ENCODE measurements at places on chromosomes 2 and 18. TPM values are rescaled to one million over a fixed set of nuclear protein-coding genes. Genes with fewer than 3 reads are reported as not detected.

The CASP10 gene
- total RNA-seq: 16.4 TPM

The EVA1A gene
- total RNA-seq: 1.3 TPM

The AQP12A gene
- total RNA-seq: not detected

The ANKRD62 gene
- not detected for total RNA-seq

The PARD6G gene
- total RNA-seq: 2.3 TPM

The LDAH gene
- 14.1 TPM for total RNA-seq

The USP40 gene
- 38.4 TPM for total RNA-seq

The TPO gene
- total RNA-seq: 27.1 TPM

The ATOH8 gene
- total RNA-seq: 210 TPM

The POTEE gene
- total RNA-seq: not detected

The IL18RAP gene
- 3.5 TPM for total RNA-seq

The ATP6V1C2 gene
- 4.0 TPM for total RNA-seq

The RTP5 gene
- total RNA-seq: 0.96 TPM

The EMILIN1 gene
- total RNA-seq: 62.7 TPM

The KCNS3 gene
- total RNA-seq: 4.8 TPM

The TTC32 gene
- 7.1 TPM for total RNA-seq

The NDC80 gene
- total RNA-seq: not detected

The POMC gene
- total RNA-seq: 13.5 TPM

The IWS1 gene
- total RNA-seq: 30.3 TPM

The TBR1 gene
- total RNA-seq: 1.2 TPM

The PTPRN gene
- 1.0 TPM for total RNA-seq

The RNF152 gene
- total RNA-seq: 20.5 TPM

The TIMM21 gene
- 42.3 TPM for total RNA-seq

The TUBA3E gene
- total RNA-seq: not detected

The GMPPA gene
- total RNA-seq: 33.0 TPM

The CCDC150 gene
- 1.4 TPM for total RNA-seq

The COL3A1 gene
- total RNA-seq: 237 TPM

The SEPTIN10 gene
- 116 TPM for total RNA-seq

The GALR1 gene
- total RNA-seq: 2.0 TPM

The DYNC1I2 gene
- total RNA-seq: 100 TPM

The TLX2 gene
- total RNA-seq: not detected

The WNT6 gene
- 0.19 TPM for total RNA-seq

The SPATA3 gene
- total RNA-seq: not detected

The SPC25 gene
- total RNA-seq: not detected

The SPEG gene
- total RNA-seq: 28.9 TPM

The TUBA3D gene
- total RNA-seq: not detected

The ESPNL gene
- total RNA-seq: 0.19 TPM

Data from omental fat pad (tissue), 4 donors.